ENCODE measurements at places on chromosomes 7 and 10. TPM values are rescaled to one million over a fixed set of nuclear protein-coding genes. Genes with fewer than 3 reads are reported as not detected.

Gene MMRN2
- total RNA-seq, result 282 TPM

Gene RBP4
- total RNA-seq, result 58.0 TPM

Gene NRAP
- not detected for total RNA-seq

Gene VGF
- total RNA-seq, result not detected

All from ascending aorta (tissue), 2 donors.